Stimulated activated CD4-positive, alpha-beta T cell treated with anti-CD3 and anti-CD28 coated beads, Interleukin-1b, Interleukin-23, amount 100 ng/mL, for 1 hour (primary cell): ENCODE measurements at places on chromosomes 5 and 9.
A peak's percentile ranks its signal among the peaks of the same experiment; 100 is the strongest.

DNA sequence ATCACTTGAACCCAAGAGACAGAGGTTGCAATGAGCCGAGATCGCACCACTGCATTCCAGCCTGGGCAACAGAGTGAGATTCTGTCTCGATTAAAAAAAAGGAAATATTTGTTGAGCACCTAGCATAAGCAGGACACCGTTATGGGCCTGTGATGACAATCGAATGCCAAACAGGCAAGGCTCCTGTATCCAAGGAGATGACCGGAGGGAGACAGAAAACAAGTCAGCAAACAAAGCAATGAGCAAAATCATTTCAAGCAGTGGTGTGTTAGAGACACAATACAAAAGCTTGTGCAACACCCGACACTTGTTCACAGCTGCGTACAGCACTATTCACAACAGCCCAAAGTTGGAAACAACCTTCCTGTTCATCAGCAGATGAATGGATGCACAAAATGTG, 87.1 kb upstream of the CPEB4 start:
- no peak for DNase-seq

- no peak for DNase-seq
Observed at GRCh38 chr5:1842004-1842819, 40.5 kb downstream of the IRX4 start.

- DNase-seq: no peak
Observed at GRCh38 chr9:92962303-92962649, 15.0 kb downstream of the FGD3 start.

- peak; percentile 38 for DNase-seq
Observed at GRCh38 chr5:134554319-134555222, 29.1 kb downstream of the JADE2 start.

- DNase-seq: no peak
Observed at GRCh38 chr5:153463806-153464205, 26.7 kb upstream of the GRIA1 start.

- DNase-seq: no peak
Observed at GRCh38 chr5:75931175-75931574, 152.0 kb upstream of the SV2C start.

DNA sequence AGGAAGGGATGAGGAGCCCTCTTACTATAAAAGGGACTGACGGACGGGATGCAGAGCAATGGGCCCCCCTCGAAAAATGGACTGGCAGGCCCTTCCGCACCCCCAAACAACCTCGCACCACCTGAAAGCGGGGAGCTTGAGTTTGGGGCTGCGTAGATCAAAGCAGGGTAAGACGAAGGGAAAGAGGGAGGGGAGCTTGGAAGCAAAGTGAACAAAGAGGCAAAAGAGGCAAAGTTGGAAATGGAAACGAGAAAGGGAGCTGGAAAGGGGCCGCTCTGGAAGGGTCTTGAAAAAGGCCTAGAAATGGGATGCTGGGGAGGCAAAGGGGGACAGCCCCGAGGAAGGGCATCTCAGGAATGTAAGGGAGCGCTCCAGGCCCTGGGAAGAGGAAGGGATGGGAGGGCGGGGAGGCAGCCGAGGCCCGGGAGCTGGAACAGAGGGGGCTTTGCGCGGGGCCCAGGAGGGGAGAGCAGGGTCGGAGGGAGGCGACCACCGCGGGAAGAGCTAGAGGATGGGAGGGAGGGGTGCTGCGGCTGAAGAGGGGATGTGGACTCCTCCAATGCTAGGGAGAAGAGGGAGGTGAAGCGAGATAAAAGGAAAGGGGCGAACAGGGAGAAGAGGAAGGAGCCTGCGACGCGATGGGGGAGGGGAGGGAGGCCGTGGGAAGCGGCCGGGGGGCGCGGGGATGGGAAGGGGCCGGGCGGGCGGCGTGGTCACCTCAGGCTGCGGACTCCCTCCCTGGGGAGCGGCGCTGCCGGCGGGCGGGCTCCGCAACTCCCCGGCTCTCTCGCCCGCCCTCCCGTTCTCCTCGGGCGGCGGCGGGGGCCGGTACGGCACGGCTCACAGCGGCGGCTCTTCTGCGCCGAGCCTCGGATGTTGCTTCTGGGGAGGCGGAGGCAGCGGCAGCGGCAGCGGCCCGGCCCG, 577 bp downstream of the RNF145 start:
- DNase-seq: no peak

GRCh38 chr9:128182893-128183588, 8.3 kb downstream of the CIZ1 start:
- DNase-seq: no peak

- DNase-seq: peak; percentile 85
Observed at GRCh38 chr9:114155263-114155994, at the start of gene COL27A1. Gene COL27A1 (plus strand): TSS chr9:114155537. CDS start chr9:114155951, 414 bp downstream.

DNA sequence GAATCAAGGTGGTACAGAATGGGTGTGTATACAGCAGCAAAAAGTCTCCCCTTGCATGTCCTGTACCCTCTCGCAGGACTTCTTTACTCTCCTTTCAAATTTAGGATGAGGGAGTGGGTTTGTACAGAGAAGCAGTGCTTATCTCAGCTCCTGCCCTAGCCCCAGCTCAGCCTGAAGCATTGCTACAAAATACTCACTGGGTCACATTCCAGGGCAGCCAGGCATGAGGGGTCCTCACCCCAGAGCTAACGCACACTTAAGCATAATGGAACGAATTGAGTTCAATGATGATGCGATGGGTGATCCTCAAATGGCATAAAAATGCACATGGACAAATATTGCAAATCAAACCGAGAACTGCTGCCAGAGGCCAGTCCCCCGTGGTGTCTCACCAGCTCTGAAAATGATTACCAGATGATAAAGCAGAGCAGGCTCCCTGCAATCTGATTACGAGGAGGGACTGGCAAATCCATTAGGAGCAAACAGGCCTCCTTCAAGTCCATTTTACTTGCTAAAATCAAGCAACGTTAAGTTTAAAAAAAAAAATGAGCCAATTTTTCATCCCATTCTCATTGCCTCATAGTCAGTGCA, 231.6 kb upstream of the TAS2R1 start:
- no peak for DNase-seq

DNA sequence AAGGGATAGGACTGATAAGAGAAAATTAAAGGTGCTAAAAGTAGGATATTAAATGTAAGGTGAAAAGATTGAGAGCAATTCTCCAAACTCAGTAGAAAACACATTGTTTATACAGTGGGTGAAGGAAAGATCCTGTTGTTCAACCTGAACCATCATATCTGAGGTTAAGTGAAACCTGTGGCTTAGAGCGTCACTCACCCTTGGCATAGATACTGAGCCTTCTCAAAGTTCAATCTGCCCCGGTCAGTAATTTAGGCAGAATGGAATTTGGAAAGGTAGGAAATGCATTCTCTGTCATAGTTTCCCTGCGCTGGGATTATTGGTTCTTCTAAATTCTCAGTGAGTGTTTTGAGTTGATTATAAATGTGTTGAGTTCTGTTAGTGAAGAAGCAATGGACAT, 456.2 kb upstream of the NMUR2 start:
- no peak for DNase-seq

DNA sequence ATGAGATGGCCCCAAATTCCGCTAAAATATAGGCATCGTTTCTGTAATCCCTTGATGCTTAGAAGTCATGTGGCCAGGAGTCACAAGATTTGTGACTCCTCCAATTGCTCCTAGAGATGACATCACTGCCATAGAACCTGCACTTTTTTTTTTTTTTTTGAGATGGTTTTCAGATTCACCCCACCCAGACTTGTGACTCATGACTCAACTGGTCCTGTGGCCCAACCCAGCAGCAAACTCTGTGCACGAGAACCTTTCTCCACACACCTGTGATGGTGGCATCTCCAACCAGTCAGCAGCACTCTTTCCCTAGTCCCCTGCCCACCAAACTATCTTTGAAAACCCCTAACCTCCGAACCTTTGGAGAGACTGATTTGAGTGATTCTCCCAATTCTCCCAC, 414.0 kb downstream of the MED10 start:
- DNase-seq: no peak

GRCh38 chr9:96877269-96877668, 23.0 kb upstream of the ZNF782 start:
- DNase-seq: no peak

DNA sequence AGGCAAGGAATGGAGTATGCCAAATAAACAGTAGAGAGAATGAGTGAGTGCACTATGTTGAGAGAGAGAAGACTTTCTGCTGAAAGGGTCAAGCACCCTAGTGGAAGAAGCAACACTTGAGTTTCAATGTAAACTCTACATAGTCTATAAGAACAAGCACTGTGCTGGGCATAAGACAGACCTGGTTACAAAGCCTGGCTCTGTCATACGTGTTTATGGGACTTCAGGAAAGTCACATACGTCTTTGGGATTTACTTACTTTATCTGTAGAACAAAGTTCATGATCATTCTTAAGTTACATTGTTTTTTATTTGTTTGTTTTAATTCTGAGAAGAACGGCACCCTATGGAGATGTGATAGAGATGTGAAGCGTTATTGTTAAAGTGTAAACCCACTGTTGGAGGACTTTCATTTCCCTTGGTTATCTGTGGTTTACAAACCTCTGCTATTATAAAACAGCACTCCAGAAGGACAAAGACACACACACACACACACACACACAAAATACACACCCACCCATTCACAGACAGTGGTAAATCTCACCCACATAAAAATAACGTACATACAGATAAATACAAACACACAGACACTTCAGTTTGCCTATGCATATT, 70.7 kb upstream of the TRIM32 start:
- DNase-seq: no peak
